ENCODE measurements at places on chromosomes 13 and 19. TPM values are rescaled to one million over a fixed set of nuclear protein-coding genes. Genes with fewer than 3 reads are reported as not detected.
A peak's percentile ranks its signal among the peaks of the same experiment; 100 is the strongest.

GRCh38 chr19:1451916-1452801 lies 2.2 kb downstream of the APC2 start:
- H3K4me1 ChIP-seq = peaks cover 6% of the 10 kb centered on the region
- DNase-seq = no peak
- no peak overlapping the region for H3K4me3 ChIP-seq
- no peaks in the 10 kb centered on the region for H3K36me3 ChIP-seq
- peaks cover 84% of the 10 kb centered on the region for H3K27me3 ChIP-seq

DNA sequence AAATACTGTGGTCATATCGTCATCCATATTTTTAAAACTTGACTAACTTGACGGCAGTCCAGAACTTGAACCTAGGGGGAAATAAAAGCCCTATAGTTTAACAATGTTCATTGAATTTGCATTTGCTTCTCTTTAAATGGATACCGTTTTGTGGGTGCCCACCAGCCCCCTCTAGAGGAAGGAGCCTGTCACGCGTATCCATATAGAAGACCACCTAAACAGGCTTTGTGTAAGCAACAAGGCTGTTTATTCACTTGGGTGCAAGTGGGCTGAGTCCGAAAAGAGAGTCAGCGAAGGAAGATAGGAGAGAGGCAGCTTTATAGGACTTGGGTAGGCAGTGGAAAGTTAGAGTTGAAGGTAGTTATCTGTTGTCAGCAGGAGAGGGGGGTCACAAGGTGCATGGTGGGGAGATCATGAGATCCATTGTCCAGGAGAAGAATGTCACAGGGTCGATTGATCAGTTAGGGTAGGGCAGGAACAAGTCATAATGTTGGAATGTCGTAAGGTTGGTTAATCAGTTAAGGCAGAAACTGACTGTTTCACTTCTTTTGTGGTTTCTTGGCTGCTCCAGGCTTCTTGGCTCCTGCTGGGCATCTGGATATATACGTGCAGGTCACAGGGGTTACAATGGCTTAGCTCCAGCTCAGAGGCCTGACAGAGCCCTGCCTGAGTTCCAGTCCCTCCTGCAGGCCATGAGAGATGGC lies 42.5 kb upstream of the ANKRD10 start:
- no peak for DNase-seq
- H3K27ac ChIP-seq = no peak overlapping the region
- peaks cover 9% of the 10 kb centered on the region for H3K4me1 ChIP-seq
- H3K4me3 ChIP-seq = no peak overlapping the region

- no peak overlapping the region for H3K27ac ChIP-seq
- no peaks in the 10 kb centered on the region for H3K36me3 ChIP-seq
- H3K27me3 ChIP-seq = peaks cover 15% of the 10 kb centered on the region
- no peak overlapping the region for H3K4me3 ChIP-seq
These were observed 103.1 kb upstream of the UBL3 start for GRCh38 chr13:29953542-29953941.

DNA sequence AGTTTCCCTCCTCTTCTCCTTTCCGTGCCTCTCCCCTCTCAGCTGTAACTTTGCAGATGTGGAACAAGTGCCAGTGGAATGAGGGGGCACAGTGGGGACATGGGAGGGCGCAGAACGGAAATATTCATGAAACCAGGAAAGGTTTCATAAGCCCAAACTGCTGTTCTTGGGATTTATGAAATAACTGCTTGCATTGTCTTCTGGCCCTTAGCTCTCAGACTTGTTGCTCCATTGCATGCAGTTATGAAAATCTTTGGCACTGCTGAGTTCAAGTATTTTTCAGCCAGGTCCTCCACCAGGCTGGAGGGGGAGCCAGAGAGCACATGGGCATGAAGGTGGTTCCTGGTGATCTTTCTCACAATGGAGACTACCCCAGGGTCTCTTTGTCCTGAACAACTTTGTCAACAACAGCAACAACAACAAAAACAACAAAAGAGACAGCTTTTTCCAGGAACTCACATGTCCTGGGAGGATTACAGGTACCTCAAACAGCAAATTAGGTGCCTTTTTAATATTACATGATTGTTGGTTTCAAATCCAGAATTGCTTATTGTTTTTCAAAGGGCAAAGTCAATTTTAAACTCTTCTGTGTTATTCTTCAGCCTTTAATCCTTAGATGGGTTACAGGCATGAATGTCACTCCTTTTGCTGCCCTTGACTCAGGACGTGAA lies 1.5 kb downstream of the RGCC start:
- H3K27ac ChIP-seq = no peak overlapping the region
- no peaks in the 10 kb centered on the region for H3K36me3 ChIP-seq
- peaks cover 35% of the 10 kb centered on the region for H3K27me3 ChIP-seq
- H3K4me3 ChIP-seq = no peak overlapping the region
- peaks cover 24% of the 10 kb centered on the region for H3K4me1 ChIP-seq

DNA sequence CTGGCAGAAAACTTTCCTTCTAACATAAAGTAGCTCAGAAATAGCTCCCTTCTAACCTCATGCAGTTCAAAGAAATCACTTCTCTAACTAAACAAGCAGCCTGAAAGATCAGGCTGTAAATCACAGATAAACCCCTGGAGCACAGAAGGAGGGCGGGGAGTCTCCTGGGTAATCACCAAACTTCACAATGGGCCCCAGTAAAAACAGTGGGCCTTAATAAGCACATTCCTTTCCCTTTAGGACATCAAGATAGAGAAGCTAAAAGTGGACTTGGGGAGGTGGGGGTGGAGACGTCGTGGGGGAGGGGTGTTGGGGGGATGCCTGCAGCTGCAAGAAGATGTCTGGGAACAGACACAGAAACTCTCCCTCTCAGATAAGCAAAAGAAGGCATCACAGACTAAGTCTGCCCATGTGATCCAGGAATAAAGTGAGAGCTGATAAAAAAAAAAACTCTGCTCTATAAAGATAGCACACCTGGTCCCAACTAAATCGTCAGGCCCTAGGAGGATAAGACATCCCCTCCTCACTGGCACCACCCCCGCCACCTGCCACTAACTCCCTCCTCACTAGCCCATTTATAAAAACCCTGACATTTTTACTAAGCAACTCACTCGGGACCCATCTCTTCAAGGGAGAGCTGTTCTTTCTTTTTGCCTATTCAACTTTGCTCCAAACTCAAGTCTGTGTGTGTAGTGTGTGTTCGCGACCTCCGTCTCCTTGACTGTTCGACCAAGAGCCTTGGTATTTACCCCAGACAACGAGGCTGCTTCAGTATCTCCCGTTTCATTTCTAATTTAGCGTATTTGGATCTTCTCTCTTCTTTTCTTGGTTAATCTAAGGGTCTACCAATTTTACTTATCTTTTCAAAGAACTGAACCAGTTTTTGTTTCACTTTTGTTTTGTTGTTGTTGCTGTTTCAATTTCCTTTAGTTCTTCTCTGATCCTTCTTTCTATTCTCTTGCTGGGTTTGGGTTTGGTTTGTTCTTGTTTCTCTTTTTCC lies 31.7 kb downstream of the DNAJC15 start:
- H3K36me3 ChIP-seq = peaks cover 6% of the 10 kb centered on the region
- peak overlapping the region; percentile 71 for H3K4me3 ChIP-seq
- H3K27me3 ChIP-seq = no peaks in the 10 kb centered on the region
- H3K4me1 ChIP-seq = peaks cover 46% of the 10 kb centered on the region

DNA sequence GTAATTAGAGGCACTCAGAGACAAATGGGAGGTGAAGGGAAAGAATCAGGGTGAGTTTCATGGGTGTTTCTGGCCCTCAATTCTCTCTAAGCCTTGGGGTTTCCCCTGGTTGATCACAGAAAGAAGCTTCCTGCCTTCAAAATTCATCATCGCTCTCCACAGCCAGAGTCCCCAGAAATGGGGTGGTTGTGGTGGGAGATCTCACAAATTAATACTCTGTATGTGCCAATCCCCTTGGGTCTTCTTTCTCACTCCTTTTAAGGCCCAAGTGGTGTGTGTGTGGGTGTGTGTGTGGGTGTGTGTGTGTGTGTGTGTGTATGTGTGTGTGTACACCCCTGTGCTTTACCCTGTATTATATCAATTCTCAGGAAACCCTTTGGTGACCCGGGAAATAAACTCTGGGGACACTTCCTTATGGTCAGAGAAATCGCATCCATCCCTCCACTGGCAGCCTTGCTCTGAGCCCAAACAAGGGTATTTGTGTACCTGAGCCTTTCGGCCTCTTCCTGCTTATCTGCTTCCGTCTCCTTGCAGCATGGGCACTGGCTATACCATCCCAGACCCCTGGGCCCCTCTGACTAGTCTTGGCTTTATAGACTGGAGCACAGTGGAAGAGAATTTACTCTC lies 2.8 kb upstream of the FCGBP start:
- no peaks in the 10 kb centered on the region for H3K27me3 ChIP-seq
- peaks cover 8% of the 10 kb centered on the region for H3K4me1 ChIP-seq
- H3K36me3 ChIP-seq = no peaks in the 10 kb centered on the region
- H3K4me3 ChIP-seq = no peak overlapping the region
- no peak overlapping the region for H3K27ac ChIP-seq

The DNAAF3 gene
- polyA plus RNA-seq = 14.3 TPM

The FFAR1 gene
- polyA plus RNA-seq = not detected

The ZNF626 gene
- polyA plus RNA-seq = 7.6 TPM

All from keratinocyte (primary cell).